ENCODE measurements at places on chromosomes 16 and 17.

DNA sequence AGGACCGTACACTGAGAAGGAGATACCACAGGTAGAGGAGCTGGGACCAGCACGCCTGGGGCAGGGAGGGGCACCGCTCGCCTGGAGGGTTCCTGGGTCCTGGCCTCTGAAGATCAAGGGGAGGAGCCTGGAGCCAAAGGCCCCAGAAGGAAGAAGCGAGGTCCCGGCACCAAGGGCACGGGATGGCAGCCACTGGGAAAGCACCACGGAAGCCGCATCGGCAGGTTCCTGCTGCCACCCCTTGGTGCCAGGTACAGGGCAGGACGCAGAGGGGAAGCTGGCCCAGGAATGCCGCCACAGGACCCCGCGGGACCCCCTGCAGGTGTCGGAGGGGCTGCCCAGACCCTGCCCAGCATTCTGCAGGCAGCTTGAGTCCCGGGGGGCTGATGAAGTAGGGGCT, 42.5 kb upstream of the CBFA2T3 start:
- H3K36me3 ChIP-seq: no peaks in the 10 kb centered on the region
- H3K27ac ChIP-seq: no peak overlapping the region
- H3K4me3 ChIP-seq: no peak overlapping the region
- no peak for ATAC-seq
- H3K4me1 ChIP-seq: no peaks in the 10 kb centered on the region

DNA sequence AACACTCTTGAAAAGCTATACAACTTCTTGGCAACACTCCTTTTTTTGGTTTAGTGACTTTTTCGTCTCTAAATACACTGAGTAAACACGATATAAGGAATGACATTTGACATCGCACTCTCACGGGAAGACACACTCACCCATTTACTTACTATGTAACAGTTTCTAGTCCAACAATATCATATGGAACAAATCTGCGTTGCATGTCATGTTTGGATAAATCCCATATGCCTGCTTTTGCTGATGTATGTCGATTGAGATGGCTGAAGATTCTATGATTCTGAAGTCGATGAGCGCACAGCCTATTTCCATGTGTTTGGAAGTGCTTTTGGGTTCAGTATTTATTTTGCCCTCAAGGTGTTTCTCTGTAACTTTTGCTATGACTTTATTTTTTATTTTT, 18.2 kb downstream of the ITGAE start:
- H3K27ac ChIP-seq: no peak overlapping the region
- no peak overlapping the region for H3K4me3 ChIP-seq
- no peaks in the 10 kb centered on the region for H3K36me3 ChIP-seq
- no peaks in the 10 kb centered on the region for H3K4me1 ChIP-seq
- no peak for ATAC-seq
- peaks cover 21% of the 10 kb centered on the region for H3K27me3 ChIP-seq

DNA sequence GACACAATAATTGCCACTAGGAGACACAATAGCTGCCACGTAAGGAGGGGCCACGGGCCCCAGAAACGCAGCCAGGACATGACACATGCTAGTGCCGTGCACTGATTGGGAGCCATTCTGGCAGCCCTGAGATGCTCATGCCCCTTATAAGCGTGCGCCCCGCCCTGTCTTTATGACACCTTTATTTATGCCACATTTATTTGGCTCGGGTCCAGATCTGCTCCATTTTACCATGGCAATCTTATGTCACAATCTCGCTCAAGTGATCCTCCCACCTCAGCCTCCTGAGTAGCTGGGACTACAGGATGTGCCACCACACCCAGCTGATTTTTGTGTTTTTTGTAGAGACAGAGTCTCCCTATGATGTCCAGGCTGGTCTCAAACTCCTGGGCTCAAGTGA, 43.8 kb upstream of the NF1 start:
- no peaks in the 10 kb centered on the region for H3K27me3 ChIP-seq
- no peak for ATAC-seq
- peaks cover 23% of the 10 kb centered on the region for H3K36me3 ChIP-seq
- H3K4me1 ChIP-seq: no peaks in the 10 kb centered on the region
- no peak overlapping the region for H3K27ac ChIP-seq
- no peak overlapping the region for H3K4me3 ChIP-seq

- H3K4me3 ChIP-seq: no peak overlapping the region
- no peak overlapping the region for H3K27ac ChIP-seq
- ATAC-seq: no peak
Observed at GRCh38 chr17:6102615-6103014, 32.4 kb downstream of the WSCD1 start.

DNA sequence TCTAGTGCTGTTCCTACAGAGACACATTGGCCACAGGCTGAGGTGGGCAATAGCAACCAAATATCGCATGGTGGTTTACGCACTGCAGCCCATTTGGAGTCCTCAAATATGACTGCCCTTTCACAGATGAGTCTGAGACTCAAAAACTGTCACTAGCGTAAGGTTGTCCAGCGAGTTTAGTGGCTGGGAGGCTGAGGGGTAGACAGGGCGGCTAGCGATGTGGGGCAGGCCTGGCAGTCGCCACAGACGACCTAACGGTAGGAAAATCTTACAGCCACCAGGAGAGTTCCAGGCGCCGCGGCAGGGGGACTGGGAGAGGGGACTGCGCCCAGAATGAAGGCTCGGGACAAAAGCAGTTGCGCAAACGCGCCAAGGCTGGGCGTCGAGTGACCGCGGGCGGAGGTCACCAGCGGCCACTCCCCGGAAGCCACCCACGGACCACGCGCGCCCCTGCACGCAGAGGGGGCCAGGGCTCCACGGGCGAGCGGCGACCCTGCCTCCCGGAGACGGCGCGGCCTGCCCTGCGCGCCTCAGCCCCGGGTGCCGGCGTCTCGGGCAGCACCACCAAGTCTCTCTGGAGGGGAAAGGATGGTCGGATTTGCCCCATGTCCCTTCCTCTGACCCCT, 699 bp upstream of the MAP1LC3B start:
- peak overlapping the region; percentile 99 for H3K27ac ChIP-seq
- no peaks in the 10 kb centered on the region for H3K27me3 ChIP-seq
- peaks cover 1% of the 10 kb centered on the region for H3K36me3 ChIP-seq
- peak; percentile 15 for ATAC-seq

DNA sequence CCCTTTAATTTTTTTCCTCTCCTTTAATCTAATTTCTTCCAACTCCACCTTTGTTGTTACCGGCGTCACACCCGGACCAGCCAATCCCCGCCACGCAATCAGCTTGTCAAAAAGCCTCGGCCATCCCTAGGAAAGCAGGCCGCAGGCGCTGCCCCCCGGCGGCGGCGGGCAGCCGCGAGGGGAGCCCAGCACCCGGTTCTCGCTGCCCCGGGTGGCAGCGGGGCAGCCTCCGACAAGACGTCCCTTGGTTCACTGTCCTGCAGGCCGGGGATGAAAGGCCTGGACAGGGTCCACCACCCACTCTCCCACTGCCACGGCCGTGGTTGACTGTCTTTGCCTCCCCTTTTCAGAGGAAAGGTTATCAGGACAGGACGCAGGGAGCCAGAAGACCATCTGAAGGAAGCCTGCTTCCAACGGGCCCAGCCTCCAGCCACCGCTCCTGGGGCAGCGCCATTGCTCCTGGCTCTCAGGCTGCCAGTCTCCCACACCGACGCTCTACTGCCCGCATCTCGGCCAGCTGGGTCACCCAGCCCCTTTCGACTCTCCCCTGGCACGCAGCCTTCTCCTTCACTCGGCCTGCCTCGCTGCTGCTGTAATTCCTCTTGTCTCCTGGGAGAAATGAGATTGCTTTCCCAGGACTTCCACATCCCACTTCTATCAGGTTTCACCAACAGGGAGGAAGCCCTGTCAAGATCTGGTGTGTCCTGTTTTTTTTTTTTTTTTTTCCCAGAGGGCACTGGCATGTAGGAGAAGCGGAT, 2.8 kb upstream of the UBTF start:
- H3K4me3 ChIP-seq: peak overlapping the region; percentile 48
- H3K27ac ChIP-seq: peak overlapping the region; percentile 93
- peak; percentile 41 for ATAC-seq
- H3K36me3 ChIP-seq: peaks cover 2% of the 10 kb centered on the region

DNA sequence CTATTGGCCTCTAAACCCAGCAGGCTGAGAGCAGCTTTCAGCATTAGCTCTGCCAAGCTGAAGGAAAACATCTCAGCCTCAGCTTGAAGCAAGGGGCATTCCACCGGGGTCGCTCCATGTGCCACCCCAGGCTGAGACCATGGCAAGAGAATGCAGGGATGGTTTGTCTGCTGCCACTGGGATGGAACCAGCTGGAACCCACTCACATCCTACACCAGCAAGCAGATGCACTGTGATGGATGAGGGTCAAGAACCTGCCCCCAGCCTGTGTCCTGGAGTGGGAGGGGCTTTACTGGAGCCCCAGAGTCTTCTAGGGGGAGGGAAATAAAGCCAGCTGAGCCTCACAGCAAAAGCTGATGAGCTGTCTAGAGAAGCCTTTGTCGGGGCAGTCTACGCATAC, 51.9 kb downstream of the C16orf95 start:
- no peaks in the 10 kb centered on the region for H3K27me3 ChIP-seq
- H3K4me1 ChIP-seq: no peaks in the 10 kb centered on the region
- H3K36me3 ChIP-seq: no peaks in the 10 kb centered on the region
- H3K27ac ChIP-seq: no peak overlapping the region
- no peak overlapping the region for H3K4me3 ChIP-seq

- no peaks in the 10 kb centered on the region for H3K27me3 ChIP-seq
- H3K36me3 ChIP-seq: peaks cover 95% of the 10 kb centered on the region
- H3K4me1 ChIP-seq: no peaks in the 10 kb centered on the region
- no peak for ATAC-seq
- H3K27ac ChIP-seq: peak overlapping the region; percentile 84
- H3K4me3 ChIP-seq: no peak overlapping the region
Observed at GRCh38 chr16:67948015-67948414, 4.1 kb upstream of the LCAT start.

DNA sequence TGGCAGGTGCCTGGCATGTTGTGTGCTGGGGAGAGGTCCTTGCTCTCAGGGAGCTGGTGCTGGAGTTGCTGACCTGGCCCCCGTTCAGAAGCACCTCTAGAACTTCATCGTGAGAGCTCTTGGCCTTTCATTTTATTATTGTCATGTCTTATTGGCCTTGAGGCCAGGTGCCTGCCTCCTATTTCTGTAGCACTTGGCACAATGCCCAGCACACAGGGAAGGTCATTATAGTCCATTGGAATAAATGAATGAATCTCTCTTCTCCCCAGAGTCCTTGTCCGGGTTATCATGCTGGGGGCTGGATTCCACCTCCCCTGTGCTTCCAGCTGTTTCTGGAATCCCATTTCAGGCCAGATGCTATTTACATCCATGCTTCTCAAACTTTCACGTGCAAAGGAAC, 169.2 kb downstream of the HAPSTR1 start:
- no peak for ATAC-seq
- no peaks in the 10 kb centered on the region for H3K4me1 ChIP-seq
- H3K27ac ChIP-seq: no peak overlapping the region

DNA sequence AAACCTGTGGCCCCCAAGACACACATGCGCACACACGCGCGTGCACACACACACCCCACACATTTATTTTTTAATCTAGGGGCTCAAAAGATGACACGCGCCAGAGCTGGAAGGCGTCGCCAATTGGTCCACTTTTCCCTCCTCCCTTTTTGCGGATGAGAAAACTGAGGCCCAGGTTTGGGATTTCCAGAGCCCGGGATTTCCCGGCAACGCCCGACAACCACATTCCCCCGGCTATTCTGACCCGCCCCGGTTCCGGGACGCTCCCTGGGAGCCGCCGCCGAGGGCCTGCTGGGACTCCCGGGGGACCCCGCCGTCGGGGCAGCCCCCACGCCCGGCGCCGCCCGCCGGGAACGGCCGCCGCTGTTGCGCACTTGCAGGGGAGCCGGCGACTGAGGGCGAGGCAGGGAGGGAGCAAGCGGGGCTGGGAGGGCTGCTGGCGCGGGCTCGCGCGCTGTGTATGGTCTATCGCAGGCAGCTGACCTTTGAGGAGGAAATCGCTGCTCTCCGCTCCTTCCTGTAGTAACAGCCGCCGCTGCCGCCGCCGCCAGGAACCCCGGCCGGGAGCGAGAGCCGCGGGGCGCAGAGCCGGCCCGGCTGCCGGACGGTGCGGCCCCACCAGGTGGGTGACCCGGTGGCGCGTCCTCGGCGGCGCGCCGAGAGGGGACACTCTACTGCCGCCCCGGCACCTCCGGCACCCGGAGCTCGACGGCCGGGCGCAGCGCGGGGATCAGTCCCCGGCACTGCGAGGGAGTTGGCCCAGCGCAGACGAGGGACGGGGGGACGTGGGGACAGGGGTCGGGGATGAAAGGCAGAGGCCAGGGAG, at the start of gene STAT5A:
Gene STAT5A (plus strand): TSS at position 522 of the 826 bp plus-strand sequence. CDS start 914 bp downstream, outside the sequence.
- peak; percentile 94 for ATAC-seq
- H3K27me3 ChIP-seq: no peaks in the 10 kb centered on the region
- H3K27ac ChIP-seq: peak within 1 kb of the TSS; percentile 88
- peak within 1 kb of the TSS; percentile 51 for H3K4me3 ChIP-seq
- H3K4me1 ChIP-seq: peaks cover 67% of the 10 kb centered on the region

GRCh38 chr17:78986048-78986648, 6.4 kb upstream of the LGALS3BP start:
- no peaks in the 10 kb centered on the region for H3K27me3 ChIP-seq
- peaks cover 14% of the 10 kb centered on the region for H3K36me3 ChIP-seq
- no peak overlapping the region for H3K4me3 ChIP-seq
- H3K4me1 ChIP-seq: peaks cover 30% of the 10 kb centered on the region
- peak overlapping the region; percentile 60 for H3K27ac ChIP-seq

DNA sequence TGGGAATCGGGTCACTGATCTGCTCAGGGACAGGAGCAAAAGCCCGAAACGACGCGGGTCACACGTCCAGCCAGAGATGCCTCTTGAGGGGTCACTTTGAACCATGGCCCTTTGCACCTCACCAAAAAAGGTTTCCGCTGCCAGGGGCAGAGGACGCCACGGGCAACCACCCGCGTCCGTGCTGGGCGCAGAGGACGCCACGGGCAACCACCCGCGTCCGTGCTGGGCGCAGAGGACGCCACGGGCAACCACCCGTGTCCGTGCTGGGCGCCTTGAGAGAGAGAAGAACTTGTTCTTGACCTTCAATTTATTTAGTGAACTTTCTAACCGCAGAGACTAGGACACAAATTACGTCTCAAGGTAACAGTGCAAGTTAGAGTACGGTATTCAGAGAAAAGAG, 35.5 kb downstream of the TIMM22 start:
- peak overlapping the region; percentile 67 for H3K4me3 ChIP-seq
- H3K4me1 ChIP-seq: peaks cover 86% of the 10 kb centered on the region
- H3K27ac ChIP-seq: no peak overlapping the region
- H3K36me3 ChIP-seq: peaks cover 16% of the 10 kb centered on the region

DNA sequence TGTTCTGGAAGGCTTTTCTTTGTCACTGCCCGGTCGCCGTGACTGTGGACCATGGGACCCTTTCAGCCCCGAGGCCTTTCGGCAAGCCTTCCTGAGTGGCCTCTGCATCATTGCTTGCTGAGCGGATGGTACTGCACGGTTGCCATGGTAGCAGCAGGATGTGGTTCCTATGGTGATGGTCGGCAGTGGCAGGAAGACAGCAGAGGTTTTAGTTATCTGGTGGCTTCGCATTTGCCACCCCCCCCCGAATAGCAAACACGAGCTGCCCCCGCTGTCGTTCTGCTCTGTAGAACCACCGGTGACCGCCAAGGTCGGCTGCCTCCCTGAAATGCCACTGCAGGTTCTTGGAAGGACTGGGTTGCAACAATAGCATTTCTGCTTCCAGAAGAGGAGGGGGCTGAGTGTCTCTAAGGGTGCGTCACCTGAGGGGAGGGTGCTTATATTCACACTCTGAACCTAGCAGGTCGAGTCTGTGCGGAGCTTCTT, 76.6 kb downstream of the CMIP start:
- no peak for ATAC-seq
- H3K36me3 ChIP-seq: no peaks in the 10 kb centered on the region
- no peaks in the 10 kb centered on the region for H3K27me3 ChIP-seq
- H3K27ac ChIP-seq: no peak overlapping the region
- H3K4me1 ChIP-seq: peaks cover 4% of the 10 kb centered on the region

- no peak overlapping the region for H3K27ac ChIP-seq
- no peak overlapping the region for H3K4me3 ChIP-seq
- H3K4me1 ChIP-seq: no peaks in the 10 kb centered on the region
- no peak for ATAC-seq
- H3K36me3 ChIP-seq: no peaks in the 10 kb centered on the region
- no peaks in the 10 kb centered on the region for H3K27me3 ChIP-seq
Observed at GRCh38 chr17:62950067-62950466, 16.0 kb upstream of the TANC2 start.
